Activated CD8-positive, alpha-beta memory T cell treated with anti-CD3 and anti-CD28 coated beads for 4 hours (primary cell): ENCODE measurements at places on chromosomes 7 and 10.

- no peak for DNase-seq
These were observed 136.4 kb downstream of the WNT2 start for GRCh38 chr7:117186218-117187010.

DNA sequence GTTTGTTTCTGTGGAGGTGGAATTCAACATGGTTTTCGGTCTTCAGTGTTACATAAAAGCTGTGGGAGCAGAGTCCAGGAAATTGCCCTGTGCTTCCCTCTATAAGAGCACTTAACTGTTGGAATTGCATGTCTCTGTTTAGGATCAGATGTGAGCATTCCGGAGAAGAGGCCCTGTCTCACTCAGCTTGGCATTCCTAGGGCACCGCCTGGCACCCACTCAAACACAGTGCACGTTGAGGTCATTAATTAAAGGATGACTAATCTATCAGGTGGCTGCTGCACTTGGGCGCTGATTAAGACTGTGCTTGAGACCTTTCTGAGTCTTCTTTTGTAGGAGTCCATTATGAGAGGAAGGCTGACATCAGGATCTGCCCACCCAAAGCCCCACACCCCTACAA, 82.8 kb upstream of the VIPR2 start:
- DNase-seq = no peak

GRCh38 chr10:124340033-124340760, 78.5 kb downstream of the OAT start:
- no peak for DNase-seq

DNA sequence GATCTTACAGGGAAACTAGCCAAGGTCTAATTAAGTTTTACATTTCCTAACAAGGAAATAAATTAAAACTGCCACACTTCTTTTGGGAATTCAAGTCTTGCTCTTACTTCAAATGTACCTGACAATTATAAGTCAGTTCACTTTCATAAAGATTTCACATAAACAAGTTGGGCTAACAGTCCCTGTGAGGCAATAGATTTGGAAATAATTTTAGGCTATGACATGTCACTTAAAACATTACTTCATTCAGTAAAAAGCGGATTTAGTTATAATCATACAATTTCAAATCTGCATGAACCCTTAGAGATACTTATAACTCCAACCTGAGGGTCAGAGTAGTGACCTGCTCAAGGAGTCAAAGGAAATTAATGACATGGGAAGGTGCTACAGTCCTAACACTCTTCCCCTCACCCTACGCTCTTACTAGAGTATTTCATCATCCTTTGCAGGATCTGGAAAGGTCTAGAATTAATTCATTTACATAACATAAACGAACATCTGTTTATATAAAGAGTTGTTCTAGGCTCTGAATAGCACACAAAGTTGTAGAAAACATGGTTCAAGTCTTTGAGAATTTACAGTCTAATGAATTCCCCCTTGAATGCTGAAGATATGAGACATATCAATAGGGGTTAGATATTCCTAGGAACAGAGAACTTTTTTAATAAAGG, 32.3 kb upstream of the DNAJB12 start:
- DNase-seq = no peak

DNA sequence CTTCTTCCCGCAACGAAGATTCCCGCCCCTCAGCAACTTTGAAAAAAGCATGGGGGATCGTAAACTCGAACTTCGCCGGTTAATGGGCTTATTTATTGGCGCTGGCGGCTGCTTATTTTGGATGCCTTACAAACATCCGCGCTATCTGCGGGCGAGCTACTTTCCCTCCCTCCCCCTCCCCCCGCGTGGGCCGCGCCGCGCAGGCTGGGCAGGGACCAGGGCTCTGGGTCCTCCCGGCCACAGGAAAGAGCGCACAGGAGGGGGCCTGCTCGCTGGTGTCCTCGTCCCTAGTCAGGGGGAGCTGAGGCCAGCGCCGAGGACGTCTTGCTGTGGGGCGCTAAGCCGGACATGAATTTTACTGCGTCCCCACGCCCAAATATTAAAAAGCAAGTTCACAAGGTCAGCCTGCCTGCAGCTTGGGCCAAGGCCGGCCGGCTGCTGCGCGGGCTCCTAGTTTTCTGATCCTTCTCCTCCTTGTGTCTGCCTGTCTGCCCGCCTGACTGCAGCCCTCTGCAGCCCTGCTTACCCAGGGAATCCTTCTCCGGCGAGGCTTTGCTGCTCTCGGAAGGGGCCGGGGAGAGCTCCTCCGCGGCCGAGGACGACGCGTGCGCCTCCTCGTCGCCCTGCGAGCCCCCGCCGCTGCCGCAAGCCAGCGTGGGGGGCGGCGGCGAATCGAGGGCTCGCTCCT, 1.2 kb downstream of the HOXA10 start:
- no peak for DNase-seq

DNA sequence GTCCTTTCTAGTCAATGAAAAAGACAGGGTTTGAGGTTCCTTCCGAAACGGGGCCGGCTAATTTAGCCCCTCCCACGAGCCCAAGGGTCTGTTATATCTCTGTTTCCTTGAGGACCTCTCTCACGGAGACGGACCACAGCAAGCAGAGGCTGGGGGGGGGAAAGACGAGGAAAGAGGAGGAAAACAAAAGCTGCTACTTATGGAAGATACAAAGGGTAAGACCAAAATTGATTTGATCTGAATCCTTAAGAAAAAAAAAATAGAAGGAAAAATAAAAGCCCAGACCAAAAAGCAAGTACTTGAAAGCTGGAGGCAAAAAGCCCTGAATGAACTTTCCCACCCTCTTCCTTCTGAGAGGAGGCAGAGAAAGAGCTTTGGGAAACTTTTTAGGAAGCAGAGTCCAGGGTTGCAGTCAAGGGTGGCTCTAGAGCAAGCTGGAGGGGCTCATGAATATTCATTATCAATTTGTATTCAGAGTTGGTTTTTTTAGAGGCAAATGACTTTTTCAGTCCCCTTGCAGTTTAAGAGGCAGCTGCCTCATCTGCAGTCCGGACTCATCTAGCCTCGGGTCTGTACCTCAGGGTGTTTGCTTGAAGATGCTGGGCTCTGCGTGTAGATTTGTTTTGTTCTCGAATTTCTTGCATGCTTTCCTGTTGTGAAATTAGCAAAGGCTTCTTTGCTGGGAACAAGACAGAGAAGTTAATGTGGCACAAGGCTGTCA, at the start of gene ENTPD1:
Gene ENTPD1 (plus strand): TSS at position 123 of the 721 bp plus-strand sequence. CDS start 77 bp downstream, at position 200.
- DNase-seq = no peak

GRCh38 chr10:13885238-13885990, 298.6 kb downstream of the PRPF18 start:
- no peak for DNase-seq

- no peak for DNase-seq
These were observed 272.9 kb downstream of the MAGI2 start for GRCh38 chr7:79180533-79180932.

DNA sequence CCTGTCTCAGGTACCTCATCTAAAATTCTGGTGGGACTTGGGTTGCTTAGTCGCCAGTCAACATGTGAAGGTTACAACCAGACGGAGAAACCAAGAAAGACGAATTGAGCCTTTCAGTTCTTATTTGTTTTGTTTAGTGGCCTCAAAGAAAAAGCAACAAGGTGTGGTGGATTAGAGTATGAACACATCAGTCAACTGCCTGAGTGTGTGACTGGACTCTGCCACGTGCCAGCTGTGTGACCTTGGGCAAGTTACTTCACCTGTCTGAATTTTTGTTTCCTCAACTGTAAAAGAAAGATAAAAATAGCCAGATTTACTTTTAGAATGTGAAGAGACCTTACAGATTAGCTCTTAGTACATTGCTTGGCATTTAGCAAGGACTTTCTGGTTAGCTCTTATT, 259.2 kb downstream of the CREB5 start:
- no peak for DNase-seq

- no peak for DNase-seq
These were observed 41.9 kb downstream of the CAMK1D start for GRCh38 chr10:12391206-12391605.
